Ovary (tissue), 10 donors: ENCODE measurements at places on chromosomes 2 and 18. TPM values are rescaled to one million over a fixed set of nuclear protein-coding genes. Genes with fewer than 3 reads are reported as not detected.

ZSWIM2 gene
- total RNA-seq = not detected

SLC14A1 gene
- 0.42 TPM for total RNA-seq

SNRPD1 gene
- 3.9 TPM for total RNA-seq

DOK6 gene
- 1.6 TPM for total RNA-seq

GRCh38 chr2:830419-831224 is 120.0 kb upstream of the SNTG2 start:
- H3K36me3 ChIP-seq = no peaks in the 10 kb centered on the region
- no peaks in the 10 kb centered on the region for H3K27me3 ChIP-seq
- H3K4me3 ChIP-seq = no peak overlapping the region
- H3K4me1 ChIP-seq = no peaks in the 10 kb centered on the region
- no peak for DNase-seq

DNA sequence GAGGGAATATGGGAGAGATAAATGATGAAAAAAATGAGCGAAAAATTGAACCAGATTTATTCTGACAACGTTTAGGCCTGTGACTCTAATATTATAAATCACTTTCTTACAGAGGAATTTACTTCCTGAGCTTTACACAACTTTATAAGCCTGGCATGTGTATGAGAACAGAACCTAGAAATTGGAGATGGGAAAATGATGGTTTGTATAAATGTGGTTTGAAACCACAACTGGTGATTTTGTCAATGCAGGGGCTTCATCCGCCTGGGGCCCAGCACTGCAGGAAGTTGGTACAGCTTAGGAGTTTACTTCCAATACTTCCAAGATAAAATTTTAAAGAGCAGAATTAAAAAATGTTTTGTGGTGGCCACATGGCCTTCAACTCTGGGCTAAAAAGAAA is 82.3 kb downstream of the VAPA start:
- H3K36me3 ChIP-seq = no peaks in the 10 kb centered on the region
- DNase-seq = no peak
- H3K27me3 ChIP-seq = no peaks in the 10 kb centered on the region
- H3K4me3 ChIP-seq = no peak overlapping the region
- no peak overlapping the region for H3K27ac ChIP-seq

DNA sequence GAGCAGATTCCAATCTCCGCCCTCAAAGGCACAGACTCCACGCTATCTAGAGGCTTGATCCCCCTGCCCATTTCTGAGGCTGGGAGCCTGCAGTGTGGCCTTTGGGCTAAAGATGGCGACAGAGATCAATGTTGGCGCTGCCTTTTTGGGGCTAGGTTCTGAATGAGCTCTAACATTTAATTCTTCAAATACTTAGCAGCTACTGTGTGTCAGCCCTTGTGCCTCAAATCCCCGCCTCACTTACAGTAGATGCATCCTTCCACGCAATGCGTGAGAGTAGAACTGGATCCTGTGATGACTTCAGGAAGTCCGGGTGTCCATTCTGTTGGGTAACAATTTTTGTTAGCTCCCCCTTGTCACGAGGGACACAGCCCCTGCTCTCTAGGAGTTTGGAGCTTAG is 12.4 kb downstream of the IL1F10 start:
- H3K27me3 ChIP-seq = no peaks in the 10 kb centered on the region
- no peak overlapping the region for H3K27ac ChIP-seq
- no peaks in the 10 kb centered on the region for H3K36me3 ChIP-seq

GRCh38 chr2:128270672-128271596 is 47.7 kb downstream of the HS6ST1 start:
- peaks cover 8% of the 10 kb centered on the region for H3K4me1 ChIP-seq
- H3K4me3 ChIP-seq = no peak overlapping the region
- no peaks in the 10 kb centered on the region for H3K36me3 ChIP-seq
- no peaks in the 10 kb centered on the region for H3K27me3 ChIP-seq
- no peak overlapping the region for H3K27ac ChIP-seq

DNA sequence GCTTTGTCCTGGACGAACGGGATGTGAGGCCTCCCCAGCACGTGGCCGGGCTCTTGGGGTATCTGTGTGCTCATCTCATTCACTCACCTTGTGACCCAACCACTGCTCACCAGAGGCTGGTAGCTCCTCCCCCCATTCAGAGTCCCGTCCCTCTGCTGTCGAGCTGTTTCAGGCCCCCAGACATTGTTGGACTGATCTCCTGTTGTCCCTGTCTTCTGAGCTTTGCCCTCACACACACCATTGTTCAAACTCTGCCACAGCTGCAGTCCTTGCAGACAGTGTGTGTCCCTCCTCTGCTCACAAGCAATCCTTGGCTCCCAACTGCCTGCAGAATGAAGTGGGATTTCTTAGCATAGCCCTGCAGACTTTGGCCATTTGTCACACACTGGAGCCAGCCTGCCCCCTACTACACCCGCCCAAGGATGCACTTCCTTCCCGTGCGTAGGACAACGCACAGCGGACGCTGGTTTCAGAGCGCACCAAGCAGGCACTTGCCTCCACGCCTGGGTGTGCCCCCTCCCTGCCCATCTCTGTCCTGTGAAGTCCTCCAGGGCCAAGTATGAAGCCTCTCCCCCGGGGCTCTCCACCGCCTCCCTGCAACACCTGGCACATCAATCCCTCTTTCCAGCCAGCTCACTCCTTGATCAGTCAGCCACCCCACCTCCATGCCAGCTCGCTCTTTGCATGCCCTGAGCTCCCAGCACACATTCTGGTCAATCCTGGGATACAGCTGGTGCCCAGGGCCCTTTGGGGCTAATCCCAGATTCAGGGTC is 16.5 kb upstream of the PRLH start:
- H3K4me1 ChIP-seq = no peaks in the 10 kb centered on the region
- H3K27me3 ChIP-seq = no peaks in the 10 kb centered on the region
- H3K36me3 ChIP-seq = no peaks in the 10 kb centered on the region
- DNase-seq = no peak
- H3K4me3 ChIP-seq = no peak overlapping the region
